Kasumi-1 (cell line): ENCODE measurements at places on chromosomes 13 and 19.

GRCh38 chr19:33400856-33401682 lies 27.6 kb downstream of the CEBPG start:
- DNase-seq: no peak

DNA sequence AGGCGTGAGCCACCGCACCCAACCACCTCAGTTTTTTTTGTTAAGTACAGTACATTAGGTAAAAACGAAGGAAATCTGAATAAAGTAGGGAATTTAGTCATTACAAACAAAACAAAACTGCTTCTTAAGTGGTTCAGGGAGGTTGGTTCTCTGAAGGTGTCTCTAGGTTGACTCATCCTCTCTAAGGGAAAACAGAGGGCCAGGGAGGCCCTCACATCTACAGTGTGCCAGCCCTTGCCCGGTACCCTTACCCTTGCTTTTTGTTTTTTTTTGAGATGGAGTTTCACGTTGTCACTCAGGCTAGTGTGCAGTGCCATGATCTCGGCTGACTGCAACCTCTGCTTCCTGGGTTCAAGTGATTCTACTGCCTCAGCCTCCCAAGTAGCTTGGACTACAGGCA lies 17.2 kb upstream of the JUND start:
- no peak for DNase-seq

DNA sequence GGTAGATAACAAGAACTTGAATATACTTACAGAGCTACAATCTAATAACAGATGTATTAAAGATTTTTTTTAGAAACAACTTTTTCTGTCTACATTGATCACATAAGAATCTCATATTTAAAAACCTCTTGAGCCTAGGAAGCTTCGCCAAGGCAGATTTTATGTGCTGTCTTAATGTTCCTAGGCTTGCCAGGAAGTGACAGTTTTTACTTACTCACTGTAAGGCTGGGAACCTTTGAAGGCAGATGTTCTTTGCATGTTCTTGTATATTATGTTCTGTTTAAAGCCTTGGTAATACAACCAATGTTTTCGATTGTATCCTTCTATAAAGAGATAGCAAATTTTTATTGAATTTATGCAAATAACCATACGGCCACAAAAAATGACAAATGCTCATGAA lies 492.7 kb downstream of the GPC5 start:
- no peak for DNase-seq

GRCh38 chr19:50036908-50037307 lies 11.1 kb downstream of the ZNF473 start:
- no peak for DNase-seq

- DNase-seq: no peak
These were observed 19.8 kb upstream of the ACP7 start for GRCh38 chr19:39064405-39064804.

DNA sequence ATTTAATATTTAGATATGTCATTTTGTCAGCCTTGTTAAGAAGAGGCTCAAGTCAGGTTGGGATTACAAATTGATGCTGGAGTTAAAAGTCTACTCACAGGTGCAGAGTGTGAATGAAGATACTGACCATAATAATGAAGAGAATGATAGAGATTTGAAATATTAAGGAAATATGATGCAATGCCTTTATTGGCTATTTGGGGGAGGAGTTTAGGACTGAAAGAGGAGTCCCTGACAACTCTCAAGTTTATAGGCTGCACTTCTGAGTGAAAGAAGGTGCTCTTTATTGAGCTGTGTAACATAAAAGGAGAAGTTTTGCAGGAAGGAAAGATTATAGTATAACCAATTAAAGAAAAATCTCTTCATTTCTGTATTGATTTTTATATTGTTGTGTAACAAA lies 827.7 kb upstream of the PCDH9 start:
- no peak for DNase-seq

DNA sequence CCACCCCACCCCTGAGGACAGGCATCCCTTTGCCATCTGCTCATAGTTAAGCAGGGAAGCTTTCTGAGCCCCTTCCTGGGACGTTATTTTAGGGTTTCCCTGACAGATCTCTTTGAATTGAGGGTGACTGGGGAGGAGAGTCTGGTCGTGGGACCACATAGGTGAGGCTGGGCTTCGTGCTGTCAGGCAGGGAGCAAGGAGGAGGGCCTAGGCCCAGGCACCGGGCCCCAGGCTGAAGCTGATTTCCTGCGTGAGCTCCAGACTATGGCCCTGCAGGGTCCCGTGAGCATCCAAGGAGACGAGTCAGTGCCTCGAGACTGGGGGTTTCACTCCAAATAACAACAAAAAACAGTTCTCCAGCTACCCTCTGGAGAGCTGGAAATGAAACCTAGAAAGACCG lies 60.4 kb downstream of the MYO9B start:
- DNase-seq: no peak

DNA sequence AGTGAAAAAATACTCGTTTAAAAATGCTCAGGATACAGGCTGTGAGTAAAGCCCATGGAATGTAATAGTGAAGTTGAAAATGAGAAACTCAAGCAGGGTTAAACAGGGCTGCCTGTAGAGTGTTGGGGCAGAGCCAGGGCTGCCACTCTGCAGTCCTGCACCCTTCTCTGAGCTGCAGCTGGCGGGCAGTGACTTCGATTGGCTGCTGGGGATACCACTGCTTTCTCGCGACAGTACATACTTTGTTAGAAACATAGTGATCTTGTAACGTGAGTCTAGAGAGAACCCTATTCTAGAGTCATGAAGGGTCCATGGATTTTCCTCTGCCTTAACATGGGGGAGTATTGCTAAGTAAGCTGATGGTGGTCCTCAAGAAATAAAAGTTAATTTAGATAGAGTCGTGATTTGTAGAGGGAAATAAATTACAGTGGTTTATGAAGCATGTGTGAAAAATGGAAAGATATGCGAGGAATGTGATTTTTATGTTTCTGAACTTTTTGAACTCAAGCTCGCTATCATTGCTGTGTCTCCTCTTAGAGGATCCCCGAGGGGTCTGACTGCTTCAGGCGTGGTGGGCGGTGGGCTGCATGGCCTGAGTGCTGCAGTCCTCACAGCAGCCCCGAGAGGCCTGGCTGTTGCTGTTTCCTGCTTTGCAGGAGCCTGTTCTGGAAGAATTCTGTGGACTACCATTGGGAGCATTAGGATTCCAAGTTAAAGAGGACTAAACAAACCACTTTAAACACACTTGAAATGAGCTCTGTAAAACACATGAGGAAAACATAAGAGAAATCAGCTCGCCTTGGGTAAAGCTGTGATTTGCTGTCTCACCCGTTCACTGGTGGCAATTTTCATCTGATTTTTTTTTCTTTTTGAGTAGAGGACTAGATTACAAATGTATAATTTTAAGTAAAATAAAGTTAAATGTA lies 95.7 kb downstream of the ARHGEF7 start:
- DNase-seq: no peak

DNA sequence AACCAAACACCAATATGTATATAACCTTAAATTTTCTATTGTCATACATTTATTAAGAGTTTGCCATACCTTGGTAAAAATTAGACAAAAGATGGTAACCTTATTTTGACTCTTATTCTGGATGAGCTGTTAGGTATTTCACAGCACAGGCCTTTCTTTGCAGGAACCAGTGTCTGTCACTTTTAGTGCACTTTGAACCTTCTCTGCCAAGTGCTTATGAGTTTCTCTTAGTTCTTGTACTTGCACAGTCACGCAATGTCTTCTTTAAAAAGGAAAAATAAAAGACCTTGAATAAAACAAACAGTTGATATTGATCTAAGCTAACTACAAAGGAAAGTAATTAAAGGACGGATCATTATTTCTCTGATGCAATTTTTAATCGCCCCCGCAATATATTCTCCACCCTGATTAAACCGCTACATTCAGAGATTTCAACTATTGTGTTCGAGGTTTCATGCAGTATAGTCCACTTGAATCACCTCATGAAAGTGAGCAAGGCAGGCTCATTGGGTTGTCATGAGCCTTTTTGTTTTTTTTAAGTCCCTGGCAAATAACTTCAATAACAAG lies 534.5 kb downstream of the KLF5 start:
- DNase-seq: no peak

DNA sequence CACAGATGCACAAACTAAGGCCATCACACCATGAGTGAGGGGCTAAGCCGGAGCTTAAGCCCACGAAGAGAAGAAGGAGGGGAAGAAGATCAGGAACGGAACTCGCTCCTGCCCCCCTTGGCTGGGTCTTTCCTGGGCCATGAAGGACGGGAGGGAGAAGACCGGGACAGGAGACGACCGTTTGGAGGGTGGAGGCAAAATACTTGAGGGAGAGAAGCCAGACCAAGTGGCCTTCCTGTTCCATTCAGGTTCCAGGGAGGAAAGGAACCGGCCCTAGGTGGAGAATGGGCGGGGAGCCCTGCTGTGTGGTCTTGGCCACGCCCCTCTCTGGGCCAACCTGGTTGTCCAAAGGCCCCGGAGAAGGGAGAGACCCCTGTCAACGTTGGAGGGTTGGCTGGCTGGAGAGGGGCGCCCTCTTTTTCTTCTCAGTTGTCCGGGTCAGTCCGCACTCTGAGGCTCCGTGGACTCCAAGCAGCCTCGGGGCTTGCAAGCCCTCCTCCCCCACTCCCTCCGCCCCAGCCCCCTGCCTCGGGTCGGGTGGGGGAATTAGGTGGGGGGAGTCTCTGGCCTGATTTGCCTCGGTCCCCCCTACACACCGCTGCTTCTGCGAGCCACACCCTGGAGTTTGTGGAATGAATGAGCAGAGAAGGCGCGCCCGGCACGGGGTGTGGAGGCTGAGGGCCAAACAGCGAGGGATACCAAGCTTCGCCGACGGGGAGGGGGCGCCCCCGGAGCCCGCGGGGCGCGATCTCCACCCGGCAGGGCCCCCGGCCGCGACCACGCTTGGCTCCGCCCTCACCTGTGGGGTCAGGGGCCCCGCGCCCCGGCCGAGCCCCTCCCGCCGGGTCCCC lies 757 bp downstream of the FBN3 start:
- no peak for DNase-seq

DNA sequence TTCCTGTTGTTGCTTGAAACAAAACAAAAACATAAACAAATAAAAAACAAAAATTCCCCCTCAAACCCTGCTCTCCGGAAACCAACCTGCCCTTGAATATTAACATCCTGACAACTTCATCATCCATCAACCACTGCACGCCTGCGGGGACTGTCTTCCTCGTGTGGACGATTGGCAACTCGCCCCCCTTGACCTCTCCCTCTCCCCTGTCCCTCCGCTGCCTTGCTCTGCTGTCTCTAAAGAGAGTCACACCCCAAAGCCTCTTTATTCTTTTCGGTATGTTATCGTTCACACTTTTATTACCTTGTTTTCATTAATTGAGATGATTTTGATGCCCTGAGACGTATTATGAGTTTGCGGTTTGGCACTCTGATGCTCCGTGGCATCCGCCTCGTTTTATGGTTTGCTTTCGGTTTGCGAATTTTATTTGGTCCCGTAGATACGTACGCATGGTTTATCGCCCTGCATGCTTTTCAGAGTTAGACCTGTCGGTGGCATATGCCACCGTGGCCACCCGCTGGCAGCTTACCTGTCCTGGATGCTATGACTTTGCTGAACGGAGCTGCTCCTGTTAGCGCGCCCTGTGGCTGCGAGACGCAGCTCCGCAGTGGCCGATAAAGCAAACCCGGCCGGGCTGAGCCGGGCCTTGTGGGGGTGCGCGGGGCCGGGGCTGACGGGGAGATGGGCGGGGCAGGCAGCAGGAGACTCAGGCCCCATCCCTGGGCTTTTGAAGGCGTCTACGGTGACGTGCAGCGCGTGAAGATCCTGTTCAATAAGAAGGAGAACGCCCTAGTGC lies 10.6 kb downstream of the PTBP1 start:
- DNase-seq: no peak

DNA sequence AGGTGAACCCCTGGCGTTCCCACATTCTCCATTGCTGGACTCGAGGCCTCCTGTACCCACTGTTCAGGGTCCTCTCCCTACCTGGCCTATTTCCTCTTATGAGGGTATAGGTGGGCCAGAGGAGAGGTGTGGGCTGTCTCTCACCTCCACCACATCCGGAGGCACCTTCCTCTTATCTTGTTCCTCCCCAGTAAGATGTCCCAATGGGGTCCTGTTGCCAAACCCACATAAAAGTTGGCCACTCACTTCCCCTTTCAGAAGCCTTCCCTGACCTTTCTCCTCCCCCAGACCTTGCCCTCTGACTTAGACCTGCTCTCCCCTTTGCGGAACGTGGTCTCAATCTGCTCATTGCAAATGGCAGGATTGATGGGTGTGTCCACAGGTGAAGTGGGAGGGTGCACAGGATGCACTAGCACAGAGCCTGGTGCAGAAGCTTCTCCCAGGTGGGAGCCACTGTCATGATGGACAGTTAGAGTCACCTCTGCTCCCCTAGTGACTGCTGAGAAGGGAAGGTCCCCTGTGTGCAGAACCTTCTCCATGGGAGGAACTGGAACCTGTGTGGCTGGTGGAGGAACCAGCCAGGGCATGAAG lies 1.3 kb downstream of the CYP4F3 start:
- DNase-seq: no peak

DNA sequence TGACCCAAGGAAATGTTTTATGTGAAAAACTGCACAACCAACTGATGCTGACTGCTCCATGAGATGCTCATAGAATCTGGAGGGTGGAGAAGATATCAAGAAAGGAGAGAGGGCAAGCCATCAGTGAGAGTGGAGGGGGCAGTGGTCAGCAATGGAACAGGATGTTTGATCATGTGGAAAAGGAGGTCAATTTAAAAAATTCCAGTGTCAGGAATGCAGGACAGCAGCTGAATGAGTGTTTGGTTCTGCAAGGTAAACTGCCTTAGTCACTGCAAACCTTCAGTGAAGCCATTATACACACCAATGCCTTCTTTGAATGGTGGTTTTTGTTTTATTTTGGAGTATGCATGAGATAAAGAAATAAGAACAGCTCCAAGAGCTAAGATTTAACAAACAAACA lies 121.5 kb downstream of the FGF14 start:
- no peak for DNase-seq

DNA sequence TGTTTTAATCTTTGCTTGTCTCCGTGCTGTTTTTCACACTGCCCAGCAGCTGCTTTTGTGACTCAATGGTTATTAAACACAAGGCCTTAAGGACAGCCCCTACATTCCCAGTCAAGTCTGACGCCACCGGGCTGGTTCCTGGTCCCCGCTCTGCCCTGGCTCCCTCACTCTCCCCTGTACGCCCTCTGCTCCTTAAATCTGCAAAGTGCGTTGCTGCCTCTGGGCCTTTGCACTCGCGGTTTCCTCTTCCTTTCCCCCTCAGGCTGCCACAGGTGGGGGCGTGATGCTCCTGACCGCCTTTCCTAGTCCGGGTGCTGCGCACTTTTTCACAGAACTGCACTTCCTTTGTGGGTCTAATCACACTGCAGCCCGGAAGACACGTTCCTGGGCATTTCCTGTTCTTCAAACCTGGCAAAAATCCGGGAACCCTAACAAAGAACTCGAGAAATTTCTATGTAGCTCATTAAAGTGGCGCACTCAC lies 25.6 kb downstream of the NOSIP start:
- DNase-seq: peak; percentile 24

DNA sequence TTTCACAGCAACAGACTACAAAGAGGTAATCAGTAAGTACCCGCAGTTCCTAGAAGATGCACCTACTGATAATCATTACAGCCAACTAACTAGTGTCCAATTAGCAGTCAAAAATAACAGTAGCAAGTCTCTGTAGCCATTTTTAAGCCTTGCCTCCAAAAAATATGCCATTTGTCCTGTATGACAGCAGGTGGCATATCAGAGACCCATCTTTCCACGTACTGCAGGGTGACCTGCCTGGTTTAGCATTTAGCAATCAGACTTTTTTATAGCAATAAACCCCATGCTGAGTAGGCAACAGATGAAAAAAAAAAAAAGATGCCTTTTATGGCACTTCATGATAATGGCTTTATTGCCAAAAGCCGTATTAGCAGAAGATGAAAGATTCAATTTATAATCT lies 155.3 kb upstream of the LSM14A start:
- no peak for DNase-seq
